ENCODE measurements at places on chromosomes 12 and 14.

GRCh38 chr14:60089221-60089620, 2.5 kb upstream of the PCNX4 start:
- no peak for DNase-seq

GRCh38 chr14:20215196-20215595, 8.3 kb upstream of the OR11H6 start:
- no peak for DNase-seq

GRCh38 chr14:69312608-69313007, 52.6 kb downstream of the GALNT16 start:
- DNase-seq, result no peak

- DNase-seq, result no peak
Measured at GRCh38 chr12:27576667-27577347, 52.8 kb downstream of the PPFIBP1 start.

DNA sequence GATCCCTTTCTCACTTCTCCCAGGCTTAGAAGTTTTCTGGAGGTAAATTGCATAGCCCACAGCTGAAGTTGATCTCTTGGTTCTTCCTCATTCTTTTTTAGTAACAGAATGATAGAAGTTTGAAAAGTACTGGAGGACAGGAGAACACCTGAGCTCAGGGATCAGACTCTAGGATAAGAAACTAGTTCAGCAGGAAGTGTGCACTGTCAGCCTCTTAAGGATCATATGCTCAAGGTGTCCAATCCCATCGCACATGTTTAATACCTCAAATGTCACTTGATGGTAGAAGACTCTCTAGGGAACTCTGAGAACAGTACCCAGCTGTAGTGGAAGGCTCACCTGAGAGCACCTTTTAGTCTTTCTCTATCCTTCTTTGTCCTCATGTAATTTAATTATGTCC, 14.7 kb upstream of the LIMA1 start:
- DNase-seq, result no peak

DNA sequence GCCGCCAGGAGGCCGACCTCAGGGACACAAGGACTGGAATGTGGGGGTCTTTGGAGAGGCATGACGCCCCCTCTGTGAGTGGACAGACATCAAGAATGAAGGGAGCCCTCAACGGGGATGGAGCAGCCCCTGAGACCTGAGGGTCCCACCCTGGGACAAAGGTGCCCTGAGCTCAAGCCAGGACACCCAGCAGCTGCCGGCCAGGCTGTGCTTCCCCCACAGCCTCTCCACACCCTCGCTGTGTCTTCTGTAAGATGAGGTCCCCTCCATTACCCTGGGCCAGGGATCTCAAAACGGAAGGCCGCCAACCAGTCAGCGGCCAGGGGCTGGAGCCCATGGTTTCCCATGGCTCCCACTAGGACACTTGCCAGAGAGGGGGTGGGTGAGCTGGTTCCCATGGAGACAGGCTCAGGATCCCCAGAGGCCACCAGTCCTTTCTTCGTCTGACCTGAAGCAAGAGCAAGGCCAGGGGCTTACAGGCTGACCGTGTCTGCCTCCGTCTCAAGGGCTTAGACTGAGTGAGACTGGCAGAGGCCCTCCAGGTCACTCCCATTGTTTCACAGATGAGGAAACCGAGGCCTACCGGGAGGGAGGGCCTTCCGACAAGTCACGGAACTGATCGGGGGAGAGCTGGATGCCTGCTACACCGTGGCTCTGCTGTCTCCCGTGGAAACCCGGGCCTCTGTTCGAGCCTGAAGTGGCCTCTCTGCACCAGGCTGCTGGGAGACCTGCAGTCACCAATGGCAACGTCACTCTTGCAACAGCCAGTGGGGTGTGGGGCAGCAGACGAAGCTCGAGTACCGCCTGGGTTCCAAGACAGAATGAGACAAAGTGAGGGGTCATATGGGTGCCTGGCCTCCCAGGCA, 91.7 kb upstream of the DIO3 start:
- no peak for DNase-seq

DNA sequence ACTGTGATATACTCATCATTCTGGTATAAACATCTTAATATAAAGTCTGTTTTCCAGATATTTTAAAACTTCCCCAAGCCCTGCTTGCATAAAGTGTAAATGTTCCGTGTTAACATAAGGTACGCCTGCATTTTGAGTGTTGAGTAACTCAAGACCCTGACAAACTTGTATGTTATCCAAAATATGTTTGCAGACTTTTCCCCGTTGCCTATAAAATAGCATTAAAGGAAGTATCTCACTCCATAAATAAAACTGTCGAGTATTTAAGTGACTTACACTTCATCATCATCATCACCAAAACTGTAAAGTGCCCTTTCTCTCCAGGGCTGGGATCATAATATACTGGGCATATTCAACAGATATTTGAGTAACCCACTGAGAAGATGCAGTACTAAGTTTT, 64.6 kb upstream of the TSPAN8 start:
- DNase-seq, result no peak

DNA sequence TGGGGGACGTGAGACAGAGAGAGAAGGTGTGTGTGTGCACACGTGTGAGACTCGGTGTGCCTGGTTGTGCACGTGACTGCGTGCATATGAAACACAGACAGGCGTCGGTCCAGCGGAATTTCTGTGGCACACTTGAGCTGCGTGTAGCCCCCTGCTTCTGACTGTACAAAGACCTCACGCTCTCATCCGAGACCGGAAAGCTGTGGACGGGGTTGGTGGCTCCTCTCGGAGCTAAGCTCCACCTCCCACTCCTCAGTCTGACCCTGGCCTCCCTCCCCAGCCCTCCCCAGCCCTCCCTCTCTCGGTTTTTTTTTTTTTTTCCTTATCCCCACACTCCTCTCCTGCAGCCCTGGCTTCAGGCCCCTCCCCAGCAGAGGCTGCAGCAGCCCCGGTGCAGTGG, 8.3 kb upstream of the C14orf180 start:
- no peak for DNase-seq

DNA sequence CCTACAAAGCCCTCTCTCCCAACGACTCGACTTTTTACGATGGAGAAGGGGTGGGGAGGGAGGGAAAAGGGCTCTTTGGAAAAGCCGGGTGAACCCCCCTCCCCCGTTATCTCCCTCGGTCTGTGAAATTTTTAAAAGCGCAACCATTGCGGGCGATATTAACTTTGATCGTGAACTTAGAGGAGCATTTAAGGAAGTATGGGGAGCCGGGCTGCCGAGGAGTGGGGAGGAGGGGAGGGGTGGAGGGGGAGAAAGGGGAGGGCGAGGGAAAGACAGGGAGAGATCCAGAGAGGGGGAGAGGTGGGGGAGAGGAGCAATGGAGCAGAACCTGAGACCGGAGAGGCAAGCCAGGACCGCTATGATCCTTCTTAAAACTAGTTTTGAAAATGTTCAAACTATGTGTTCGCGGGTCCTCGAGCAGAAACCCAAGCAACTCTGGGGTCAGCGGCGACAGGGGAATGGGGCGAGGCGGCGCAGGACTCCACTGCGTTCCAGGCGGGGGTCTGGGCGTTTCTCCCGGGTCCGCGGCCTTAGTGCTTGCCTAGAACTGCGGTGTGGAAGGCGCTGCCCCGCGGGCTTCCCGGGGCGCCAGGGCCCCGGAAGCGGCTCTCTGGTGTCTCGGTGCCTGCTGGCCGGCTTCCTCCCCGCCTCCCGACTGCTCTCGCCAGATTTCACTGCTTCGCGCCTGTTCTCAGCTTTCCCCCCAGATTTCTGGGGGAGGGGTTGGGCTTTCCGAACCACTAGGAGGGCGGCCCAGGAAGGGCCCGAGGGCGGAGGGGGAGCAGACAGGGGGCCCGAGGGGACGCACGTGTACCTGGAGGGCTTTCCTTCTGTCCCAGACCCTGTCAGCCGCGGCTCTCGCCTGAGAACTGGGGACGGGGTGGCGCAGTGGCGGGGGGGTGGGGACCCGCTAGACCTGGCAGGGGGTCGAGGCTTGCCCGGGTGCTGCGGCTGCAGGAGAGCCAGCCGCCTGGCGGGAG, at the start of gene HOTAIR:
Gene HOTAIR (minus strand): TSS at position 871 of the 980 bp plus-strand sequence.
- DNase-seq, result no peak

DNA sequence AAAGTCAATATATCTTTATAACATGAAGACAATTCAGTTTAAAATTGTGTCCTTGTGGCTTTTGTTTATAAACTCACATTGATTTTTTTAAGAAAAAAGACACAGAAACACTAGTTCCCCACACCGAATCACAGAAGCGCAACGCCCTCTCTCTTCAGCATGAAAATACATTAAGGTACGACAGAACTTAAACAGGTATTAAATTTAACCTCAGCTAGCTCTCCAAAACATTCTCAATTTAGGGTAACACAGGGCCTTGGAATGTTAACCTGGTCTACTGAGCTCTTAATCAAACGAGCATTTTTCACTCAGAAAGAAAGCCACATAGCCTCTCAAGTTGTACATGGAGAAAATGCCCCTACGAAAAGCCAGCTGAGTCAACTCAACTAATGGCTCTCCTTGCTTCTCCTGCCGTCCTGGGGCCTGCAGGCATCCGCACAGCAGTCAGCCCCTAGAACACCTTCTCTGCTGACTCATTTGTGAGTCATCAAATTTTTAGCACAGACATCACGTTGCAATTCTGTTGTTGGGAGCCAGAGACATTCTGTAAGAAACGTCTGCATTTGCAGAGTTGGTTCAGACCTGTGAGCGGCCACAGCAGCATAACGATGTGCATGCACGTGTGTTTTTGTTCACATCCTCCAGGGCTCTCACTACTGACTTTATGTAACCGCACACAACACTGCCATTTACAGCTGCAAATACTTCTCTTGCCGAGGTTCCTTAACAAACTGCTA, 141.6 kb downstream of the ITPR2 start:
- peak; percentile 98 for DNase-seq

DNA sequence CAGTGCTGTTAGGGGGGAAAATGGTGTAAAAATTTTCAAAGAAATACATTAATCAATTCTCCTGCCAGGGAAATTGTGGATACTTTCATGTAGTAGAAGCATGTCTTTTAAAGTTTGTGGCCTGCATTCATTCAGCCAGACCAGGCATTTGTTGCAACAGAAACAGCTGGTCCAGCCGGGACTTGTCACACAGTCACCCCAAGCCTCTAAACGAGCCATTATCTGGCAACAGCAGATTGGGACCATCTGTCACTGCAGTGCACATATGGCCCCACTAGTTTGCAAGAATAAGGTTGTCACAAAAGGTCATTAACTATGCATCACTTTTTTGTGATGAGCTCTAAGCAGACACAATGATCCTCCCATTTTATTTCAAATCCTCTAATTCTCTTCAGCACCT, 193.9 kb downstream of the PHLDA1 start:
- no peak for DNase-seq
